CD4-positive, alpha-beta T cell treated with Interleukin-4 for 1 hour (primary cell): ENCODE measurements at places on chromosomes 1 and 21.

GRCh38 chr1:156866249-156866909 lies 5.7 kb downstream of the NTRK1 start:
- no peak for DNase-seq

DNA sequence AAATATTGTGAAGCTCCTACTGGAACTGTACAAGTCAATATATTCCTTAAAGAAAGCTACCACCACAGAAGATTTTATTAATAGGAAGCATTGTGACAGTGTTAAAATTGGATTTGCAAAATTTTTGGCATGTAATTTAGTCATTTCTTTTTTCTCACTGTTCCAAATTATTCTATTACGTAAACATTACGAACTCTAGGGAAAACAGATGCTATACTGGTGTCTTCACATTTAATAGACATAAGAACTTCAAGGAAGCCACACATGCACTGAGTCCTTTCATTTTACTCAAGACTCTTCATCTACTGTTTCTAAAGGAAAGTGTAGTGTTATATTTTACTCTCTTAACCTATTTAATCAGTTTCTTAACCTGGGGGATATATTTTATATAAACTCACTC lies 135.4 kb downstream of the HMCN1 start:
- no peak for DNase-seq

DNA sequence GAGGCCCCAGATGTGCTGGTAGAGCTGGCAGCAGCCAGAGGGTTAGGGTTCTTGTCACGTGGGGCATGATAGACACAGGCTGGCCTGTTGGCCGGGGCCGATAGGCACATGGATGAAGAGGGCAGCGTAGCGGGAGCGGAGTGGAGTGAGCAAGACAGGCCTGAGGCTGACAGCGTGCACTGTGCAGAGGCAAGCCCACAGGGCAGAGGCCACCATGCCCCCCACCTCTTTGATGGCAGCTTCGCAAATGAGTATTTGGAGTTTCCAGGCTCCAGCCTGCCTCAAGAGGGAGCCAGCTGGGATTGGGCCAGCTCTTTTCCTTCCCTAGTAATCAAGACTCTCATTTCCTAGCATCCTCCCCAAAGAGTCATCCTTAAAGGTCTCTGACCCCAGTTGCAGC lies 43.5 kb downstream of the TMCC2 start:
- DNase-seq: no peak

DNA sequence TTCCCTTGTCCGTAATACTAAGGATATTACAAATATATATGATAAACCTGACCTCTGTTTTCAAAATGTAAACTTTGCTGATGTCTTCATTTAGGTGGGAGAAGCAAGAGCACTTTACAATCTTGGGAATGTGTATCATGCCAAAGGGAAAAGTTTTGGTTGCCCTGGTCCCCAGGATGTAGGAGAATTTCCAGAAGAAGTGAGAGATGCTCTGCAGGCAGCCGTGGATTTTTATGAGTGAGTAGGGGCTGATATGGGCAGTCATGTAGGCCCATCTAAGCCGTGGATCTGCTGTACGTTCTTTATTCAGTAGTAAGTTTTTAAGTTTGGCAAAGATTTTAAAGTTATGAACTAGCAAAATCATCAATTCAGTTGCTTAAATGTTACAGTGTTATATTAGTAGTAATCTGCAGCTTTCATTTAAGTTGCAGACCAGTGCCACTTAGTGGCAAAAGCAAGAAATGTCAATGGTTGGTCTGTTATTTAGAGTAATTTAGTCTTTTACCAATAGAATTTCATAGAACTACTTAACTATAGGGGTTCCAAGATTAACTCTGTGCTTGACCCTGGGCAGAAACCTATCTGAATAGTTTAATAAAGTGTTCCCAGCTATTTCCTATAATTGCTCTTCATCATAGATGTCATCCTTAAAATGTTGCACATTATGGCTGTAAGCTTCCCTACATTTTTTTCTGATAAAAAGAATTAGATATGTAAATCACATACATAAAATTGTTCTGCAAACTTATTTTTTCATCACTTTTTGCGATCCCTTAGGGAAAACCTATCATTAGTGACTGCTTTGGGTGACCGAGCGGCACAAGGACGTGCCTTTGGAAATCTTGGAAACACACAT lies 21.3 kb downstream of the GPSM2 start:
- peak; percentile 28 for DNase-seq

- no peak for DNase-seq
Measured at GRCh38 chr1:18333220-18333619, 147.5 kb upstream of the KLHDC7A start.

DNA sequence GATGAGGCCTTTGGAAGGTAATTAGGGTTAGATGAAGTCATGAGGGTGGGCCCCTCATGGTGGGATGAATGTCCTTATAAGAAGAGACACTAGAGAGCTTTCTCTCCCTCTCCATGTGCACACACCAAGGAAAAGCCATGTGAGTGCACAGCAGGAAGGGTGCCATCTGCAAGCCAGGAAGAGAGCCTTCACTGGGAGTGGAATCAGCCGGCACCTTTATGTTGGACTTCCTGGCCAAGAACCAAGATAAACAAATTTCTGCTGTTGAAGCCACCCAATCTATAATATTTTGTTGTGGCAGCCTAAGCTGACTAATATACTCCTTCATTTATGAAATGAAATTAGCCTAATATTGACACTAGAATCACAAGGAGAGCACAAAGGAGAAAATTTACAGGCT lies 38.2 kb upstream of the PKP1 start:
- no peak for DNase-seq

DNA sequence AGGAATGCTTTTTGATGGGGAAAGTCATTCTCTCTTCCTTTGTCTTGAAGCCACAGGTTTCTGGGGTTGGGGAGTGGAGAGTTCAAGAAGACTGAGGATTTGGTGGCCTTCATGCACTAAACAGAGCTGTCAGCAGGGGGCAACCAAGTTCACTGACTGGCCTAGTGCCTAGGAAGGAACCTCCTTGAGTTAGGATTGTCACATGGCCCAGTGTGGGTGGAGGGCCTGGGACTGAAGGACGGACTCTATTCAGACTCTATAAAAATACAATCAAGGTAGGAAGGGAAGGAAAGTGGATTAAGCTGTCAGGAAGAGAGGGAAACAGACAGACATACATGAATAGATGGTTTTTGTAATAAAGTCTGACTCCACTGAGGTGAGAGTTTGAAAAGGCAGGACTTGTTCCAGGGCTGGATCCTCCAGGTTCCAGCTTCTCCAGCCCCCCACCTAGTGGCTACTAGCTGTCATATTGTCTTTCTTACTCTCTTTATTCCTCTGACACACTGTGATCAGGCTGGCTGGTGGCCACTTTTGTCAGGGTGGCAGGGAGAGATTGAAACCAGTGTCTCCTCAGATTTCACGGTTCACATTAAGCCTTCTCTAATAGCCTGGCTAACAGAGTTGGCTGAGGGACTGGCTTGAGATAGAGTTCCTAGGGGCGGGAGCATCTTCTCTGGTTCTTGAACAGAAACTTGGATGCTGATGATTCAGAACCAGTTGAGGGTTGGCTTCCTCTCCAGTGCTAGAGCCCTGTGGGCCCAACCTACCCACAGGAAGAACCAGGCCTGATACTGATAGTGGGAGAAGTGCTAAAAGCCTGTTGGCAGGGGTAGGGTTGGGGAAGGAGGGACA lies 4.1 kb upstream of the SH3BGRL3 start:
- peak; percentile 83 for DNase-seq

DNA sequence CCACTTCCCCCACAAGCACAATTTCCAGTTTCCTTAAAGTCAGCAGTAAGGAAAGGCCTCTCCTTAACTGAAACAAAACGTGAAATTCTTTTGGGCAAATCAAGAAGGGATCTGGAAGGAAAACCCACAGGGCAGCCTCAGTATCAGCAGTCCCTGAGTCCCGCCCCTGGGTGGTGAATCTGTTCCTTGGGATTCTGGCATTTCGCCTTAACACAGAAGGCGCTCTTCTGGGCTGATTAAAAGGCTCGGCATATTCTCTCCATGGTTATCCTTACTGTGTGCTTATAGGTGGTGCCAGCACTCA lies 12.2 kb upstream of the RAB4A start:
- no peak for DNase-seq

GRCh38 chr1:79128722-79129121 lies 122.2 kb upstream of the ADGRL4 start:
- no peak for DNase-seq
